Activated T-cell treated with anti-CD3 and anti-CD28 coated beads for 48 hours (primary cell): ENCODE measurements at places on chromosomes 7 and 10.

- no peak for DNase-seq
Observed at GRCh38 chr7:136348542-136349192, 371.5 kb upstream of the MTPN start.

GRCh38 chr10:22369434-22370072 lies 24.3 kb downstream of the SPAG6 start:
- DNase-seq, result no peak

GRCh38 chr10:79238158-79238520 lies 109.1 kb upstream of the PPIF start:
- DNase-seq, result no peak

GRCh38 chr10:104689105-104689504 lies 48.0 kb downstream of the SORCS3 start:
- DNase-seq, result no peak

DNA sequence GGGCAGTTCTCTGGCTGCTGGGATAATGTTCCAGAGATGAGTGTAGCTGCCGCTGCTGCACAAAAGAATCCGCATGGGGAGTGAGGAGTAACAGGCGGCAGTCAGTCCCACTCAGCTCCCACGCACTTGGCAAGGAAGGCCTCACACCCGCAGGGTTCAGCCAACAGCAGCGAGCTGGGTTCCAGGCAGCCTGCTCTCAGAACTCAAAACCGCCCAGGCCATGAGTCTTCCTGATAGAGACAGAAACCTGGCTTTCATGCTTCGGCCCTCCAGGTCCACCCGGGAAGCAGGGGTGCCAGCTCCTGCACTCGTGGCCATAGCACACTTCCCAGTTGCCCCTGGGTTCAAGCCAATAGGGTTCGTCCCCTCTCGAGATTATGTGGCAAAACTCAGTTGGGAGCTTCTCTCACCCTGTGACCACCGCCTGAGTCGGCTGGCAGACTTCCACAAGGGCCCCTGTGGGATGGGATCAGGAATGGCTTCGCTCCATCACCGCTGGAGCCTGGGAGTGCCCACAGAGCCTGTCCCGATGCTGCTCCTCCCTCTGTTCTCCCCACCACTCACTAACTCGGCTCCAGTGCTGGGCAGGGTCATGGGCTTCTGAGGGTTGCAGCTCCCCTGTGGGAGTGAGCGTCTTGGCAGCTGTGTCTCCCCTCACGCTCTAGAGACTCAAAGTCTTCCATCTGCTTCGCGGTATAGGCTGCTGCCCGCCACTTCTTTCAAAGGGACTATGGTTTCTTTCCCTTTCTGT lies 20.6 kb downstream of the CLRN3 start:
- no peak for DNase-seq

GRCh38 chr7:103148131-103148993 lies 537 bp downstream of the NAPEPLD start:
- no peak for DNase-seq

GRCh38 chr7:145088111-145088745 lies 252.4 kb upstream of the TPK1 start:
- no peak for DNase-seq

DNA sequence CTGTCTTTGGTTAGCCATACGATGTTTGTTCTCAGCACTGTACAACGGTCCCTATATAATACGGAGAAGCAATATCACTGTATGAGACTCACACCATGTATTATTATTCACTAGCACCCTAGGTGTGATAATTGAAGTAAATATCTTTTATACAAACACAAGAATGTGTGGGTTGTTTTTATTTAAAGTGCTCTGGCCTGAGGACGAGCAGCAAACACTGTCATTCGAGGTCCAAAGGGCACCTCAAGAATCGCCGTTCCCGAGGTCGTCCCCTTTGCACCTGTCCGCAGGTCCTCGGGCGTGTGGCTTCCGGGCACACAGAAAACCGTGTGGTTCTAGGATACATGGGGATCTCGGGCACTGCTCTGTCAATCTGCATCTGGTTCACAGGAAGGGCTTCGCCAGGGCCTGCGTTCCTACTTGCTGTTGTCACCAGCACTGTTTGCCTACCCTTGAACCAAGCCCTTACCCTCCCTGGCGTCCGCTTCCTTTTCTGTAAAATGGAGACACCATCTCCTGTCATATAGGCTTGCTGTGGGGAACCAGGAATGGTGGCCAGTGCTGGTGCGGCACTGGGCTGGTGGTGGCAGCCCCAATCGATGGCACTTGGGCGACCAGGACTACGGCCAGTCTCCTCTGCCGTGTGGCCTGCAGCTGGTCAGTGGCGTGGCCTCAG lies 28.5 kb upstream of the SH2B2 start:
- DNase-seq, result no peak

GRCh38 chr7:3318874-3319273 lies 17.8 kb downstream of the SDK1 start:
- DNase-seq, result no peak

- DNase-seq, result no peak
Observed at GRCh38 chr10:13823709-13824405, 237.1 kb downstream of the PRPF18 start.
